ENCODE measurements at places on chromosomes 11 and 22. TPM values are rescaled to one million over a fixed set of nuclear protein-coding genes. Genes with fewer than 3 reads are reported as not detected.

Gene NFRKB
- 45.5 TPM for total RNA-seq

Gene NKAPD1
- 27.0 TPM for total RNA-seq

Gene RASL10A
- total RNA-seq, result 0.64 TPM

Gene CTSW
- total RNA-seq, result 4.9 TPM

Gene CRYBB3
- not detected for total RNA-seq
